ENCODE measurements at places on chromosomes 4 and X.

- no peaks in the 10 kb centered on the region for H3K27me3 ChIP-seq
- H3K36me3 ChIP-seq, result peaks cover 12% of the 10 kb centered on the region
- H3K4me3 ChIP-seq, result no peak overlapping the region
- H3K4me1 ChIP-seq, result no peaks in the 10 kb centered on the region
Measured at GRCh38 chr4:77893451-77893850, 30.8 kb downstream of the MRPL1 start.

GRCh38 chrX:134074151-134074550, 88.8 kb upstream of the GPC3 start:
- H3K4me3 ChIP-seq, result no peak overlapping the region
- no peaks in the 10 kb centered on the region for H3K36me3 ChIP-seq

DNA sequence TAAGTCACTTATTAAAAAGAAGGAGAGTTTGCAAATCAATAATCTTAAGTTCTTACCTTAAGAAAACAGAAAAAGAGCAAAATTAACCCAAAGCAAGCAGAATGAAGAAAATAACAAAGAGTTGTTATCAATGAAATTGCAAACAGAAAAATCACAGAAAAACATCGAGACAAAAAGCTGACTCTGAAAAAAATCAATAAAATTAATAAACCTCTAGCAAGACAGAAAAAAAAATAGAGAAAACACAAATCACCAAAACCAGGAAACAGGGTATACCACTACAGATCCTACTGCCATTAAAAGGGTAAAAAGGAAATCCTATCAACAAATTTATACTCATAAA, 17.3 kb upstream of the RBM41 start:
- no peaks in the 10 kb centered on the region for H3K36me3 ChIP-seq
- DNase-seq, result no peak
- H3K4me3 ChIP-seq, result no peak overlapping the region
- H3K27me3 ChIP-seq, result no peaks in the 10 kb centered on the region

- no peaks in the 10 kb centered on the region for H3K4me1 ChIP-seq
- peaks cover 50% of the 10 kb centered on the region for H3K36me3 ChIP-seq
- DNase-seq, result no peak
- H3K27ac ChIP-seq, result no peak overlapping the region
- H3K27me3 ChIP-seq, result no peaks in the 10 kb centered on the region
- H3K4me3 ChIP-seq, result no peak overlapping the region
Measured at GRCh38 chrX:129556806-129557315, 16.8 kb downstream of the OCRL start.

DNA sequence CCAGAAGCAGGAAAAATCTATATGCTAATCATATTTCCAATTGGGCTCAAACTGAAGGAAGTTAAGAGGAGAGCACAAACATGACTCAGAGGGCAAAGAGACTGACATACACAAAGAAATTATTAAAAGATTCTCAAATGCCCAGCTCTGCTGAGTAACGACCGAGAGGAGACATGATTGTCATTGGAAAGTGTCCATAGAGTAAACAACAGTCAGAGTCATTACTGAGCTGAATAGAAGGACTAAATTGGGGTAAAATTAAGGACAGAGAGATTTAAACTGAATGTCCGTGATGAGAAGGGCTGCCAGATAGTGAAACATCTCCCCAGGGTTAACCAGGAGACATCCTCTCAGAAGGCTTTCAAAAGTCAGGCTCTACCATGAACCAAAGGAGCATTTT, 111.2 kb upstream of the GALNT7 start:
- H3K27ac ChIP-seq, result no peak overlapping the region
- peaks cover 12% of the 10 kb centered on the region for H3K4me1 ChIP-seq
- H3K4me3 ChIP-seq, result no peak overlapping the region

DNA sequence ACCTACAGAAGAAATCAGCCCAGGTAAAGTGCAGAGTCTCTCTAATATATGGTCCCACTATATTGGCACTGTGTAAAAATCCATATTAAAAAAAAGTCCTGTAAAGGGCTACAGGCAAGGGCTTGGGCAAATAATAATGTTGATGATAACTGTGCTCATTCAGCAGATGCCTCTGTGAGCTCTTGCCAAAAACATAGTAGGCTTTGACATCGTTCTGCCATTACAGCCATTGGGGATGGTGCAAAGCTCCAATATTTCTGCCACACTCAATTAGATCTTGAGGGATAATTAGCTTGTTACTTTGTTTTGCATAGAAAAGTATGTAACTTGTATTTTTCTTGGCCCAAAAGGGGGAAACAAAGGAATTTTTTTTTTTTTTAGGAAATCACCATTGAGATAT, 645.5 kb upstream of the FAM241A start:
- no peaks in the 10 kb centered on the region for H3K4me1 ChIP-seq
- no peak overlapping the region for H3K27ac ChIP-seq
- no peak overlapping the region for H3K4me3 ChIP-seq
- H3K27me3 ChIP-seq, result no peaks in the 10 kb centered on the region
- DNase-seq, result no peak

DNA sequence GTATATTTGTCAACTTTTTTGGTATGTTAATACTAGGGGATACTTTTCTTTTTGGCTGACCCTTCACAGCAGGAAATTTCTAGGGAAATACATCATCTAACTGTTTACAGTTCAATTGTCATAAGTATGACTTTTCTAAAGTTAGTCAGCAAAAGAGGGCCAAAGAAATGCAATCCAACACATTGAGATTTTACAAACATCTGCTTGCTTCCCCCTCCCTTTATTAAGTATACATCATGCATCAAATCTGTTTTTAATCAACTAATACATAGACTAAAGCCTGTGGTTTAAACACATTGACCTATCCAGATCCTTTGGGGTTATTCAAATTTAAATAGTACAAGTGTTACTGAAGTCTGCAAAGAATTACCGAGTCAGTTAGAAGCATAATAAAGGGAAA, 93.9 kb downstream of the MID1 start:
- no peaks in the 10 kb centered on the region for H3K27me3 ChIP-seq
- H3K4me3 ChIP-seq, result no peak overlapping the region
- DNase-seq, result no peak
- no peaks in the 10 kb centered on the region for H3K36me3 ChIP-seq
- no peak overlapping the region for H3K27ac ChIP-seq

DNA sequence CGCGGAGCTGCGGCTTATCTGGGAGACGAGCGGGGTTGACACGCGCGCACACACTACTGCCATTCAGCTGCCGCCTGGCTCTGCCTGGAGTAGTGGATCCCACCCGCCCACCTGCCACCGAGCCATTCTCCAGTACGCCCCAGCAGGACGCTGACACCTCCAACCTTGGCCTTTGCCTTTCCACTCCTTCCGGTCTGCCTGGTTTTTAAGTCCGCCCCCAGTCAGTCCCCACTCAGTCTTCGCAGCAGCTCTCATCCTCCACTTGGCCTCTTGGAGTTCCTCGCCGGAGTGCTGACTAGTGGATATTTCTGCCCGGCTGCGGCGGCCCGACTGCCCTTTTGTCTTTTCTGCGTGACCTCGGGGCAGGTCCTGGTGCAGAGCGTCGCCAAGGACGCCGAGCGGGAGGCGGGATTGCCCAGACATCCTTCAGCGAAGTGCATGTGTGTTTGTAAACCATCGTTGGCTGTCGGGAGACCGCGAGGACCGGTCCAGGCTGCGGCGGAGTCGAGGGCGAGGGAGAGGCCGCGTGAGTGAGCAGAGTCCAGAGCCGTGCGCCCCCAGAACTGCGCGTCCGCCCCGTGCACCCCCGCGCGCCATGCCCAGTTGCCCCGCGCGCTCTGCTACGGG, 1.1 kb downstream of the SLIT2 start:
- H3K4me3 ChIP-seq, result peak overlapping the region; percentile 89
- H3K27me3 ChIP-seq, result peaks cover 14% of the 10 kb centered on the region
- H3K36me3 ChIP-seq, result no peaks in the 10 kb centered on the region
- DNase-seq, result no peak
- peak overlapping the region; percentile 84 for H3K27ac ChIP-seq

DNA sequence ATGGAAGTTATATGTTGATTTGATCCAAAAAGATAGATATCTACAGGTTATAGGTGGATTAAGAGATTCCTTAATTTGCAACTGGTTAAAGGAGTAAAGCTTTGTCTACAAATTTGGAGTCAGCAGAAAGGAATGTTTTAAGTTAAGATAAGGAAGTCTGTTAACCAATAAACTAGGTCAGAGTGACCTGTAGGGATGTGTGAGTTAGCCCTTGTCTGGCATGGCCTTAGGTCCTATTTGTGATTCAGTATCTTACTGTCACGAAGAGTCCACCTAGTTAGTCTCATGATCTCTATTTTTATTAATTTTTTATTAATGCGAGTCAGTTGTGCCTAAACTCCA, 230.8 kb downstream of the INPP4B start:
- no peaks in the 10 kb centered on the region for H3K36me3 ChIP-seq
- no peak overlapping the region for H3K4me3 ChIP-seq
- no peaks in the 10 kb centered on the region for H3K27me3 ChIP-seq
- H3K4me1 ChIP-seq, result no peaks in the 10 kb centered on the region
- no peak overlapping the region for H3K27ac ChIP-seq

DNA sequence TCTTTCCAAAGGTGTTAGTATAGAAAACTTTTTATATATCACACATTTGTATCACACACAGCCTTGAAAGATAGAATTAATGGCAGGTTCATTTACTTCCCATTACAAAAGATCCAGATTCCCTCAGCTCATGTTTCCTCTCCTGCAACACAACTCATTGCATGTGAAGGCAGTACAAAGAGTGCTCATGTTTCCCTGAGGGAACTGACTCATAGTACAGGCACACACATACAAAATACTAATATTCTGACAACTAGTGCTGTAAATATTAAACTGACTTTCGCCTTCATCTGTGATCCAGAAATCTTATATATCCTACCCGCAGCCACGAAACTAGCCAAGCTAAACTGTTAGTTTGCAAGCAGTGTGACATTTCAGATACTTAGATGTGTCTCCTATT, 819.8 kb upstream of the PCDH7 start:
- no peak for DNase-seq
- no peaks in the 10 kb centered on the region for H3K36me3 ChIP-seq
- H3K27me3 ChIP-seq, result no peaks in the 10 kb centered on the region
- H3K4me3 ChIP-seq, result no peak overlapping the region
- no peak overlapping the region for H3K27ac ChIP-seq

GRCh38 chr4:69831646-69832325, 28.2 kb downstream of the SULT1E1 start:
- DNase-seq, result no peak
- H3K4me3 ChIP-seq, result no peak overlapping the region
- peaks cover 4% of the 10 kb centered on the region for H3K4me1 ChIP-seq

DNA sequence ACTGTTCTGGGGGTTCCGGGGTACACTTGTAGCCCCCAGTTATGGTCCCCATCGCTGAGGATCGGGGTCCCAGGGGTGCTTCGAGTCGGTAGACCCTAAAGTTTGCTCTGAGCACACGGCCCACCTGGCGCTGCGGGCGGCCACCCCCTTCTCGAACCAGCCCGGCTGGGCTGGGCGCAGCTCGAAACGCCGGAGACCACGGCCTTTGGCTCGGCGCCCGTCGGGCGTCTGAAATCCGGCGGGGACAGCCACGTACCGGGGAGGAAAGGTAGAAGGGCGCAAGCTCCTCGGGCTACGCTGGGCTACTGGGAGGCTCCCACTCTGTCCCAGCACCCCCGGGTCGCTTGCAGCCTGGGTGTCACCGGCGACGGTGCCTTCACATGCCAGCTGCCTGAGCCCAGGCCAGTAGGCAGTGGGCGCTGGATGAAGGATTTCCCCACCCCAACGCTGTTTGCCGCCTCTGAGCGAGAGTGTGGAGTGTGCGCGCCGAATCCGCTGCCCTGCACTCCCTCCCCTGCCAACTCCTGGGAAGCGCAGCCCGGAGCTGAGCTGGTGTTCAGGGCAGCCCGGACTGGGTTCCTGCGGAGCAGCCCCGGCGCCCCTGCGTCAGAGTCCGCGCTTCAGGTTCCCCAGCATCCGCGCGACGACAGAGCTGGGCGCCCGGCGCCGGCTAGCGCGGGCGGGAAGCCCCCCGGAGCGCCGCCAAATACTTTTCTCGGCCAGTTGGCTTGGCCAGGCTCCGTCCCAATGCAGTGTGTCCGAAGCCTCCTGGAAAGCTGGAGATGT, 637 bp downstream of the MAMLD1 start:
- H3K36me3 ChIP-seq, result no peaks in the 10 kb centered on the region
- peak overlapping the region; percentile 62 for H3K4me3 ChIP-seq
- no peak for DNase-seq
- H3K27ac ChIP-seq, result peak overlapping the region; percentile 84
- H3K4me1 ChIP-seq, result peaks cover 8% of the 10 kb centered on the region

DNA sequence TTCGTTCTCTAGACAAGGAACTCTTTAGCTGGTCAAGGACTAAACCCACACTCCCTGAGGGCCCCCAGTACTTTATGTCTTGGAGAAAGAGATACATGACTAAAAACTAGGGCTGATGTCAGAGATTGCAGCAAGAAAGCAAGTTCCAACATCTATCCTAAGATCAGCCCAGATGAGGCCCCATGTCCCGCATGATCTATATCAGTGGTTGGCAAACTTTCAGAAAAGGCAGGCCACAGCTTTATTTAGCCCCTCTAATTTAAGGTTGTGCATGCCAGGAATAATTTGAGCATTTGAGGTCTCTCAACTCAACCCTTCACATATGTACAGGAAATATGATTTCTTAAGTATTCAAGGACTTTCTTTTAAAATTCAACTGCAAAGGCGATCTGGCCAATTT, 44.1 kb upstream of the FRMD7 start:
- no peak overlapping the region for H3K4me3 ChIP-seq
- H3K36me3 ChIP-seq, result no peaks in the 10 kb centered on the region
- no peak for DNase-seq
- no peak overlapping the region for H3K27ac ChIP-seq
- H3K4me1 ChIP-seq, result no peaks in the 10 kb centered on the region

DNA sequence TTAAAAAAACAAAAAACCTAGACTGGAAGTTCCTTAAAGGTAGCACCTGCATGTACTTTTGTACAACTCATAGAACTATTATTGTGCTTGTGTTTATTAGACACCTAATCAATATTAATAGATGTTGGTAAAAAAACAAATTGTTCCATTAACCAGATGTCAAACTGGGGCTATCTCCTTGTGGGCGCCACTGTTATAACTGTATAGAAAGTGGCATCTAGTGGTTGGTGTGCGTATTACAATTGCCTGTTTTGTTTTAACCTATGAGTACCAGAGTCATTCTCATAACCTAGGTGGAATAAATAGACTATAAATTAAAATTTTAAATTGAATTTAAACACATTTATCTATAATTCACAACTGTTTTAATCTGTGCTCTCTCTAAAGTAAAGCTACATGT, 97.4 kb downstream of the COL4A5 start:
- no peak overlapping the region for H3K4me3 ChIP-seq
- no peak overlapping the region for H3K27ac ChIP-seq
- no peaks in the 10 kb centered on the region for H3K4me1 ChIP-seq
- no peak for DNase-seq

GRCh38 chrX:13717700-13718472, 16.5 kb downstream of the TRAPPC2 start:
- no peak for DNase-seq
- peak overlapping the region; percentile 59 for H3K27ac ChIP-seq
- H3K36me3 ChIP-seq, result peaks cover 8% of the 10 kb centered on the region
- peaks cover 30% of the 10 kb centered on the region for H3K4me1 ChIP-seq
- no peak overlapping the region for H3K4me3 ChIP-seq

DNA sequence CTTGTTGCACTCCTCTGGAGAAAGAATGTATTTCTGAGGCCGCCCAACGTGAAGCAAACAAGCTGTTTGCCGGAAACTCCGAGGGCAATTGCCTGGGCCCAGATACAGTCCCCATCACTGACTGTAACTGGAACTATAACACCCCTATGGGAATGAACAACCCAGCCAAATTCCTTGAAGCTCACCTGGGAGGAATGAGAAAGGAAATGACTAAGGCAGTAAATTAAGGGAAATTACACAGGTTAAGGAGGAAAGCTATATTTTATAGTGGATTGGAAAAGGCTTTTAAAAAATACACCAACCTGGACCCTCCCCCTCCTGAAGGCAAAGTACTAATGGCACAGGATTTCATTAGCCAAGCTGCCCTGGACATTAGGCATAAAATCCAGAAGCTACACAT, 11.7 kb upstream of the HERC5 start:
- H3K36me3 ChIP-seq, result peaks cover 28% of the 10 kb centered on the region
- H3K27ac ChIP-seq, result no peak overlapping the region
- H3K4me1 ChIP-seq, result no peaks in the 10 kb centered on the region
- no peaks in the 10 kb centered on the region for H3K27me3 ChIP-seq
- DNase-seq, result no peak
- H3K4me3 ChIP-seq, result no peak overlapping the region

All from esophagus muscularis mucosa (tissue), 4 donors.